HCT116 (cell line): ENCODE measurements at places on chromosomes 12 and 14. TPM values are rescaled to one million over a fixed set of nuclear protein-coding genes. Genes with fewer than 3 reads are reported as not detected.
A peak's percentile ranks its signal among the peaks of the same experiment; 100 is the strongest.

TMCC3 gene
- 4.5 TPM for total RNA-seq

AICDA gene
- total RNA-seq: not detected

SYNJ2BP gene
- 19.0 TPM for total RNA-seq

EDDM3A gene
- not detected for total RNA-seq

BDKRB1 gene
- not detected for total RNA-seq

GPR137C gene
- 0.89 TPM for total RNA-seq

RITA1 gene
- 20.7 TPM for total RNA-seq

- H3K4me1 ChIP-seq: peaks cover 13% of the 10 kb centered on the region
- peaks cover 6% of the 10 kb centered on the region; the same call in 1 of the 2 replicates for H3K36me3 ChIP-seq
- DNase-seq: peak; percentile 26
- no peaks in the 10 kb centered on the region for H3K27me3 ChIP-seq
These were observed 10.2 kb downstream of the SGPP1 start for GRCh38 chr14:63717702-63718101.

DNA sequence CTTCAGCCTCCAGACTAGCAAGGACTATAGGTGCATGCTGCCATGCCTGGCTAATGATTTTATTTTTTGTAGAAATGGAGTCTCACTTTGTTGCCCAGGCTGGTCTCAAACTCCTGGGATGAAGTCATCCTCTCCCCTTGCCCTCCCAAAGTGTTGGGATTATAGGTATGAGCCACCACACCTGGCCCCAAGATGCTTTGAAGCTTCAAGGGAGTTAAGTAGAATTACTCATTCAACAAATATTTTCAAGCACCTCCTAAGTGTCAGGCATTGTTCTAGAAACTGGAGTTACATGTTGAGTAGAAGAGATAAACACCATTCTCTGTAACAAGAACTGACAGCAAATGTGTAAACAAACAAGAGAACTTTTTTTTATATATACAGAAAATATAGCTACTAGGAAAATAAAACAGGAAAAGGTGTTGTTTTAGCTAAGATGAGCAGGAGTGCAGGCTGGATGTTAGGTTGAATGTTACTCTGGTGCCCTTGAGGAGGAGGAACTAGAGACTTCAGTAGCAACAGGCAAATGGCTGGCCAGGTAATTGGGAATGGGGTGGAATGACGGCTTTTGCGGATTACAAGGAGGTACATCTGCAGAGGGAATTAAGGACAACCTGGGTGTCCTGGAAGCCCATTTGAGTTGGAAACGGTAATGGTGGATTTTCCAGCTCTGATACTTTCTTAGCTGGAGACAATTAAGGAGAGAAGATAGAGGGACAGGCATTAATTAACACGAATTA lies 32.0 kb upstream of the CFAP54 start:
- H3K4me1 ChIP-seq: peaks cover 8% of the 10 kb centered on the region; the same call in 1 of the 2 replicates
- peak; percentile 37 for DNase-seq
- H3K27ac ChIP-seq: no peak overlapping the region
- H3K4me3 ChIP-seq: no peak overlapping the region

DNA sequence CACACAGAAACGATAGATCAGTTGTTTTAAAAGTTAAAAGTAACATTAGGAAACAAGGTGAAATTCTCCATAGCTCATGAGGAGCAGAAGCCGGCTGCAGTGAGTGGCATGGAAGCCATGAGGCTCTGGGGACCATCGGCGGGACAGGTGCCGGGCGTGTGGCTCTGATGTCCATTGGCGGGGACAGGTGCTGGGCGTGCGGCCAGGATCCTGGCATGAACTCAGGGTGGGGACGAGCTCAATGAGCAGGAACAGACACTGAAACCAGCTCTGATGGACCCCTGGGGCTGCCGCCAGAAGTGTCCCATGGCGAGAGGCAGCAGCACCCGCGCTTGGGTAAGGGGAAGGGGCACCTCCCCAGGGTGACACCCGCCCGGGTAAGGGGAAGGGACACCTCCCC lies 75.1 kb downstream of the NOC4L start:
- H3K27ac ChIP-seq: no peak overlapping the region
- peaks cover 8% of the 10 kb centered on the region; the same call in 1 of the 2 replicates for H3K27me3 ChIP-seq
- H3K4me3 ChIP-seq: peak overlapping the region; percentile 26
- peaks cover 34% of the 10 kb centered on the region for H3K4me1 ChIP-seq

GRCh38 chr12:106643000-106643399 lies 60.2 kb downstream of the RFX4 start:
- no peak for DNase-seq
- no peaks in the 10 kb centered on the region for H3K36me3 ChIP-seq
- no peak overlapping the region for H3K4me3 ChIP-seq
- peaks cover 6% of the 10 kb centered on the region; the same call in 1 of the 2 replicates for H3K4me1 ChIP-seq

GRCh38 chr14:73261520-73262426 lies 24.5 kb downstream of the PAPLN start:
- H3K4me3 ChIP-seq: no peak overlapping the region
- DNase-seq: no peak
- H3K4me1 ChIP-seq: no peaks in the 10 kb centered on the region
- no peak overlapping the region for H3K27ac ChIP-seq
- H3K27me3 ChIP-seq: no peaks in the 10 kb centered on the region

DNA sequence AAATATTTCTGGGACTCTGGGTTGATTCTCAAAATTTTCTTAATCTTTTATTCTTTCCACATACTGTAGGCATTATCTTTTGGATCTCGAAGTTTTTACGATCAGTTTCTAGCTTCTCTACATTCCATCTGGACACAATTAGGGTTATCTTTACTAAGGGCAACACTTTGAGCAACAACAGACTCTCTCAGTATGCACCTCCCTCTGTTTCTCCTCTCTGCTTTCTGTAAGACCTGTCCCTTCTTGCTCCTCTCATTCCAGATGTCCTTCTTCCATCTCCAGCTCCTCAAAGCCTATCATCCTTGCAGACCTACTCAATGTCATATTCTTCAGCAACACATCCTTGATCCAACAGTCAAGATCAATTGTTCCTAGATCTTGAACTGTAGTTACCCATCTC lies 457.0 kb downstream of the SLC6A15 start:
- H3K4me3 ChIP-seq: no peak overlapping the region
- H3K27me3 ChIP-seq: no peaks in the 10 kb centered on the region
- H3K36me3 ChIP-seq: no peaks in the 10 kb centered on the region
- no peak overlapping the region for H3K27ac ChIP-seq

DNA sequence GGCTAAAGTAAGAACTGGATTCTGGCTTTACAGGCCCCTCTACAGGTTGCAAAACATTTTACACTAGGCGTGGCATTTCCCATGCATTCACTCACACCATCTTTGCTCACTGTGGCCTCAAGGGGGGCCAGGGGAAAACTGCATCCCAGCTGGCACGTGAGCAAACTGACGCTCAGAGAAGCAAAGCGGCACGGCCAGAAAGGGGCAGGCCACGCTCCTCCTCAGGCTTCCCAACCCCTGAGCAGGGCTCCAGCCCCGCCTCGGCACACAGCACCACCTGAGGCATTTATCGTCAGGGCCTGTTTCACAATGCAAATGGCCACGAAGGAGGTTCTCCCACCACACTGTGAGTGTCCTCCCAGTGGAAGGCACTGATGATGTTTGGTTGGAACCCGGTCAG lies 90.8 kb downstream of the BCL11B start:
- H3K27me3 ChIP-seq: no peaks in the 10 kb centered on the region
- no peak overlapping the region for H3K27ac ChIP-seq
- H3K4me3 ChIP-seq: no peak overlapping the region
- H3K36me3 ChIP-seq: no peaks in the 10 kb centered on the region
- no peaks in the 10 kb centered on the region for H3K4me1 ChIP-seq

DNA sequence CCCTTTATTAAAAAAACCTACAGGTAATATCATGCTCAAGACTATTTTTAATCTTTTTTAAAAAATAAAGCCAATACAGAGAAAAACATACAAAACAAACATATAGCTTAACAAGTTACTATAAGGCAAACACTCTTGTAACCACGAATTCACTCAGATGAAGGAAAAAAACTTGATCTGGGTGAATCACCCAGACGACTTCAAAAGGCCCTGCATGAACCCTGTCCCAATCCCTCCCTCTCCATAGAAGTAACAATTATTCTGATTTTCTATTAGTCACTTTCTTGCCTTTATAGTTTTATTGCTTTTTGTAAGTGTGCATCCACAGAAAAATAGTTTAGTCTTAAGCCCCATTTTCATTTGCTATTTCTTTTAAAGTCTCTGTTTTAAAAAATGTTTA lies 72.6 kb downstream of the LRP6 start:
- H3K4me3 ChIP-seq: no peak overlapping the region
- no peak overlapping the region for H3K27ac ChIP-seq
- H3K27me3 ChIP-seq: no peaks in the 10 kb centered on the region
- peak; percentile 10 for DNase-seq
- H3K4me1 ChIP-seq: no peaks in the 10 kb centered on the region

DNA sequence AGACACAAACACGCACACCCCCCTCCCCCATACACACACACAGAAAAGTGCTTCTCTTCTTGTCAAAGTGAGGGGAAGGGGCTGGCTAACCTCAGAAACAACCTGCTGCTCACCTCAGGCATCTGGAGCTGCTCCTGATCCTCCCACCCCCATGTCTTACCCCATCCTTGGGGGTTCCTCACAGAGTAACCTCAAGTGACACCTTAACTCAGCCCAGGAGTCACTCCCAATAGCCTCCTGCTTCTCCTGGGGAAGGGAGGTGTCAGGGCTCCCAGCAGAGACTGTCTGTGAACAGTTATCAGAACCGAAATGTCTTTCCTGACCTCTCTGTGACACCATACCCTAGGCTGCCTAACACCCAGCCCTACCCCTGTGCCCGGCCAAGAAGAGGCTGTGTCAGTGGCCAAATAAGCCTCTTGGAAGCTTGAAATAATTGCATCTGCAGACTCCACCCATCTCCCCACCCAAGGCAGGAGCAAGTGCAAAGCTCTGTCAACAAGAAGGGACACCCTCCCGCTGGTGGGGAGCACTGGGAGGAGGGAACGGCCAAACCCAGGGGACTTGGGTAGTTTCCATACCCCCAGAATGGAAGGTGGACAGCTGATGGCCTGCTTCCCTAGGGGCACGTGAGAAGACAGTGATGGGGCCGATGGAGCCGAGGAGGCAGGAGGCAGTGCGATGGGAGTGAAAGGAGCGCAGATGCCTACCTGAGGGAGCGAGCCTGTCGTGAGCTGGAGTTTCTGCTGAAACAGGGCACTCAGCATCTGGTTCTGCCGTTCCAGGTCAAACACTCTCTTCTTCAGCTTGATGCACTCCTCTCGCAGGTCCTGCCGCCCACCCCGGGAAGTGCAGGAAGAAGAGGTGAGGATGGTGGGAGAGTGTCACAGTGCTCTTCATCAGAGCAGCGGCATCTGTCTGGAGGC lies 26.8 kb downstream of the NCKAP5L start:
- no peaks in the 10 kb centered on the region for H3K4me1 ChIP-seq
- no peaks in the 10 kb centered on the region for H3K27me3 ChIP-seq
- no peak overlapping the region for H3K4me3 ChIP-seq
- no peaks in the 10 kb centered on the region; the same call in 1 of the 2 replicates for H3K36me3 ChIP-seq
- H3K27ac ChIP-seq: no peak overlapping the region

DNA sequence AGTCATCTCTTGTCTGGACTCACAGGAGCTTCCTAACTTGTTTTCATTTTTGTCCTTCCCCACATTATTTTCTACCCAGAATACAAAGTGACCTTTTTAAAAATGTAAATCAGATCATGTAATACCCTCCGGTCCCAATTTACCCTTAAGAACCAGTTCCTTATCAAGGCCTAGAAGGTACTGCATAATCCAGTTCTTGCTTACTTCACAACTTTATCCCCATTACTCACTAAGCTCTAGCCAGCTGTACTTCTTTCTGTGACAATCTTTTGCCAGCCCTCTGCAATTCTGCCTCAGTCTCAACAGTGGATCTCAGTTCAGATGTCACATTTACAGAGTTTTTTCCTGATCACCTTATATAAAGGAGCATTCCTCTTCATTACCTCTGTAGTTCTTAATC lies 11.6 kb downstream of the RAP1B start:
- H3K27me3 ChIP-seq: no peaks in the 10 kb centered on the region
- peaks cover 11% of the 10 kb centered on the region for H3K36me3 ChIP-seq
- H3K27ac ChIP-seq: no peak overlapping the region
- H3K4me1 ChIP-seq: no peaks in the 10 kb centered on the region

GRCh38 chr12:123513805-123514204 lies 19.7 kb downstream of the RILPL1 start:
- H3K36me3 ChIP-seq: peaks cover 22% of the 10 kb centered on the region
- no peak for DNase-seq

GRCh38 chr14:35556548-35556947 lies 22.6 kb downstream of the INSM2 start:
- DNase-seq: no peak
- H3K4me3 ChIP-seq: no peak overlapping the region
- no peaks in the 10 kb centered on the region for H3K36me3 ChIP-seq
- H3K27ac ChIP-seq: no peak overlapping the region
- no peaks in the 10 kb centered on the region for H3K27me3 ChIP-seq

DNA sequence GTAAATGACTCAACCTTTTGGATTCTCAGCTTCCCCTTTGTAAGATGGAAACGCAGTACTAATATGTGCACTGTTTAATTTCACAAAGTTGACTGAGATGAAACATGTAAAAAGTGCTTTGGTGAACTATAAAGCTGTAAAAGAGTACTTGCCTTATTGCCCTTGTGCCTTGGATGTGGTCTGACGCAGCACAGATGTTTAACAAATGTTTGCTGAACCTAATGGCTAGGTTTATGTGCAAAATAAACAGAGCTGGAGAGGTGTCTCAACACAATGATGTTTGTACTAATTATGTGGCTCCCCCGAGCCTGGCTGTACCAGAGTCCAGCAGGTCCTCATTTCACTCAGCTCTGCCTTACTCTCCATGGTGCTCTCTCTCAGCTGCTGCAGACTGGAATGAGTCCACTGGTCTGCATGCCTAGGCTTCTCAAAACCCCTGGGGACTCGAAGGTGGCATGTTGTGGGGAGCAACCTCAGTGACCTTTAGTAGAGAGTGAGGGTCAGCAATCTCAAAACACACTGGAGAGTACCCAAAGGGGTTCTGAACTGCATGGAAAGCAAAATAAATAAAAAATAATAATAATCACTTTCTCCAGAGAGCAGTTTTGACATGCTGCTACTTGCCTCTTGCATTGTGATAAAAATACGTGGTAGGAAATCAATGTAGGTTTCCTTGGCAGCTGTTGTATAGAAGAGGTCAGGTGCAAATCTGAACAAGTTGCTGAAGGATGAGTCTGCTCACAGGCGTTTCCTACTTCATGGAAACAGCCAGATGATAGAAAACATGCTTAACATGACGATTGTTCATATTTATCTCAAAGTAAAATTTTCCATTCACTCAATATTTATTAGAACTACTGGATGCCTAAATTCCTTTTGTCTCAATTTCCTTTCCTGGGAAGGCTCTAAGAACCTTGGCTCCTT lies 8.5 kb upstream of the AMIGO2 start:
- H3K27ac ChIP-seq: no peak overlapping the region
- H3K36me3 ChIP-seq: no peaks in the 10 kb centered on the region
- DNase-seq: no peak
- no peak overlapping the region for H3K4me3 ChIP-seq
- no peaks in the 10 kb centered on the region for H3K27me3 ChIP-seq
